Omental fat pad (tissue), 4 donors: ENCODE measurements at places on chromosomes 7 and 10. TPM values are rescaled to one million over a fixed set of nuclear protein-coding genes. Genes with fewer than 3 reads are reported as not detected.

GRCh38 chr10:98963608-98964007 lies 272.0 kb downstream of the HPSE2 start:
- no peak for DNase-seq

GRCh38 chr7:155725006-155725355 lies 80.5 kb downstream of the RBM33 start:
- no peak for DNase-seq

DNA sequence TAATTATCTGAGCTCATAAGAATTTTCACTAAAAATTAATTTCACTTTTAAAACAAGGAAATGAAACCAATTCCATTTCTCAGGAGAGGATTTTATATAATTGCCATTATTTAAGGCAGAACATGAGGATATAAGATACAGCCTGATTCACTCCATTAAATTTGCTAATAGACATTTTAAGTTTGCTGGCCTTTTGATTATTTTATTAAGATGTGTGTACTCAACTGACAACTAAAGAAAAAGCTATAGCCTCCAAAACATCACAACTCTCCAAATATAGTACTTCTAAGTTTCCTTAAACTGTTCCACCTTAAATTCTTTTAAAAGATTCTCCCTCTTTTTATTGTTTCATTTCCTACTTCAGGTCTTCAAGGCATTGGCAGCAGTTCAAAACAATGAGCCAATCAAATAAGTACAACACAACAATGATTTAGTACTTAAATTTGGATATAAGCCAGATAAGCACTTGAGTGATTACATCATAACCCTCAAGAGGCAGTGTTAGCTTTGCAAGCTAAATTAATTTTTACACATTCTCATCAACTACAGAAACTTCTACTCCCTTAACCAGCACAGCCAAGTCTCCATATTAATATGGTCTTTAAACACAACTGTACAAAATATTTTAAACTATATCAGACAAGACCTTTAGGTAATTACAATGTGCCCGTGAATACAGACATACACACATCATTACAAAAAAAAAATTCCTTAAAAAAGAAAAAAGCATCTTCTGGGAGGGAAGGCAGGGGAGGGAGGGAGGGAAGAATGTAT lies 121.8 kb downstream of the KMT2C start:
- DNase-seq: no peak

DNA sequence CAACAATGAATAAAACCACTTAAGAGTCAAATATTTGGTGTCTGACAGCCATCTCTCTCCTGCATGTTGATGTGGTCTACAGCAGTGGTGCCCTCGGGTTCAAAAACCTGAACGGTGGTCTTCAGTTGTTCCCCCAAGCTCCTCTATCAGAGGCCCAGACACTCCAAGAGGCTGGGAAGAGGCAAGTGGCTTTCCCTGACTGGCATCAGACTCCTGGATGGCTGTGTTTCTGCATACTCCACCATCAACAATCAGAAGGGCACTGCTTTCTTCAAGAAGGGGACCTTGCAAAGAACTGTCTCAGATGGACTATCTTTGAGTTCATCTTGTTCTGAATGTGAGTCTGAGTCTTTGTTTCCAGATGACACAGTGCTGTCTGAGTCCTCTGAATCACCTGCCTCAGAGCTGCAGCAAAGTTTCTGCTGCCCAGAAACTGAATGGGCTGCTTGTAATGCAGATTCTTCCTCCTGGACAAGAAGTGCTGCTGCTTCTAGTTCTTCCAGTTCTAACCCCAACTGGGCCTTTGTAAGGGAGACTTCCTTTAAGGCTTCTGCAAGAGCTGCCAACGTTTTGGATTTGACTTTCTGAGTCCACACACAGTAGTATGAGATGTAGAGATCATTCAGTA lies 5.9 kb upstream of the SGMS1 start:
- no peak for DNase-seq

GRCh38 chr10:75334720-75335119 lies 66.8 kb downstream of the ZNF503 start:
- no peak for DNase-seq

DNA sequence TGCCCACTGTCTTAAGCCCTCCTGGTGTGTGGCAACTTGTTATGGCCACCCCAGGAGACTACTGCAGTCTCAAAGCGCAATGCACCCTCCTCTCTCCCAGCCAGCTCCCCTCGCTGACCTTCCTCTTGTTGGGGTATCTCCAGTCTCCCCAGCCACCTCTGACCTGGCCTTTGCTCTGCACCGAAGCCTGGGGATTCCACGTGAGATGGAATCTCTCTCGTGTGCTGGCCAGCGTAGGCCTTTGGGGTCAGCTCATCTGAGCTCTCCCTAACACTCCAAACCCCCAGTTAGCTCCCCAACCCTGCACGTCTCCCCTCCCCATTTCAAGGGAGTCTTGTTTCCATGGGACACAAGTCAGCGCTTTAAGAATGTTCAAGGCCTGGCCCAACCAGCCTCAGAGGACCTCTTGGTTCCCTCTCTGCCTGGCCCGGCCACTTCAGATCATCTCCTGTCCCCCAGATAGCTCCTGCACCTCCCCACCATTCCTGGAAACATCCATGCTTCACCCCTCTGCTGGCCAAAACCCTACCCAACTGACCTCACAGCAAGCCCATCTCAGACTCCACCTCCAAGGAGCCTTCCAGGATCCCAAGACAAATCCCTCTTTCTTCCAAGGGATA lies 11.2 kb downstream of the ITPRIP start:
- no peak for DNase-seq

- DNase-seq: no peak
Measured at GRCh38 chr10:73950155-73950948, 39.4 kb downstream of the PLAU start.

GRCh38 chr7:44568771-44569560 lies 4.7 kb downstream of the DDX56 start:
- no peak for DNase-seq

Gene UNCX
- total RNA-seq: not detected

GRCh38 chr10:119493155-119493554 lies 49.4 kb downstream of the RGS10 start:
- no peak for DNase-seq

Gene PON1
- total RNA-seq: not detected
